ENCODE measurements at places on chromosomes 4 and X.

DNA sequence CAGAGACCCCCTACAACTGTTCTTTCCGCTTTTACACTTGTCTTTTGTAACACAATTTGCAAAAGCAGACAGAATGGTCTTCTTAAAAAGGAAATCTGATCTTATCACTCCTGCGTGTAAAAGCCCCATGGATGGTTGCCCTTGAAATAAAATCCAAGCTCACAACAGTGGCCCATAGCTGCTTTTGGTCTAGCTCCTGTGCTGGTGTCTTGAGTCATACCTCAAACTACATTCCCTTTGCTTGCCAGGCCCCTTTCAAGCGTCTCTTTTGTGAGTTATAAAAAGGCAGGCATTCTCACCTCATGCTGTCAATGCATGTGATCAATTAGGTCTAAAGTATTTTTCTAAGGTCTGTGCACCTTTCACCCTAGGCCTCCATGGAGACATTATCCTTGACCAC is 27.6 kb downstream of the HPGD start:
- no peak for DNase-seq

DNA sequence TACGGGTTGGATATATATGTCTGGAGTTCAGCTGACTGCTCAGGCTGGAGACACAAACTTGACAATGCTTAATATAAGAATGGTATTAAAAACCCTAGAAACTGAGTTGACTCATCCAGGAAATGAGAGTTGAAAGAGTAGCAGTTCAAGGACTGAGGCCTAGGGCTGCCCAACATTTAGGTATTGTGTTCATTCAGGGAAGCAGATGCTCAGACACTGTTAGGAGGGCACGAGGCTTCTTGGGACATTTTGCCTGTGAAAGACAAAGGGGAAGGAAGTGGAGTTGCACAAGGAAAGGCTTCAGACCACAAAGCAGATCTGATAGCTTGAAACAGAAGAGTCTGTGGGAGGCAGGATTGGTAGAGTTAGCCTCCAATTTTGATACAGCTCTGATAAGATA is 52.0 kb upstream of the HS3ST1 start:
- DNase-seq, result no peak

GRCh38 chr4:14906805-14907204 is 95.5 kb upstream of the CPEB2 start:
- DNase-seq, result no peak

GRCh38 chr4:152634110-152634760 is 45.6 kb downstream of the TMEM154 start:
- no peak for DNase-seq

- no peak for DNase-seq
Observed at GRCh38 chr4:1349359-1350168, 2.6 kb downstream of the UVSSA start.

DNA sequence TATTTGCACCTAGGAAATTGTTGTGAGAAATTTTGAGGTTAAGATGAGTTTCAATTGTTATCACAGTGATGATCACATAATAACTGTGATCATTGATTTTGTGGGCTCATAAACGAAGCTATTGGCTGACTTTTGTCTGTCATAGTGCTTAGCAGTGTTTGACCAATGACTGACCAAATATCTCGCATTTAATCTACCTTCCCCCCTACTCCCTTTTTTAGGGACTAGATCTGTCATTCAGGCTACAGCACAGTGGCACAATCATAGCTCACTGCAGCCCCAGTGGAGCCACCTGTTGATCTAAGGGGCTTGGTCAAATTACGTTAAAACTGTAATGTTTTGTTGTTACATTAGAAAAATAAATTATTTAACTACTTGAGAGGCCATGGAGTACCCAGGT is 1.5 kb downstream of the FUNDC2 start:
- no peak for DNase-seq

- no peak for DNase-seq
Observed at GRCh38 chr4:151583157-151583914, 174.4 kb downstream of the FHIP1A start.

DNA sequence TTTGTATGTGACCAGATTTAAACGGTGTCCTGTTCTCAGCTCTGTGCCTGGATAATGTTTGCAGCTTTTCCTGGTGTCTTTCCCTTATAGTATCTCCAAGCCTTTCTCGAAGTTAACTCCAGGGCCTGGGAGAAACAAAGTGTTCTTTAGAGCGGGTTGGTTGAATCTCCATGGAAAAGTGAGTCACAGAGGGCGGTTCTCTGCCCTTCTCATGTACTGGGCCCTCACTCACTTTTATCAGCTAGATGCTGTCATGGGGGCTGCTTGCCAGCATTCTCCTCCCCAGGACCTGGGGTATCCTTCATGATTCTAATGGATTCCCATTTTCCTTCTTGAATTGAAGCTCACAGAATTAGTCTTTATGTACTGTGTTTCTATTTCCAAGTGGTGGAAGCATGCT is 46.1 kb upstream of the MAGEC2 start:
- no peak for DNase-seq

All from GM12892 (cell line).